Left forelimb (tissue), 1 donor: ENCODE measurements at places on chromosomes 5 and 9.

GRCh38 chr5:136020383-136021015, 8.3 kb upstream of the TGFBI start:
- DNase-seq: peak; percentile 68

- DNase-seq: no peak
Observed at GRCh38 chr9:117725426-117725887, 21.3 kb downstream of the TLR4 start.

DNA sequence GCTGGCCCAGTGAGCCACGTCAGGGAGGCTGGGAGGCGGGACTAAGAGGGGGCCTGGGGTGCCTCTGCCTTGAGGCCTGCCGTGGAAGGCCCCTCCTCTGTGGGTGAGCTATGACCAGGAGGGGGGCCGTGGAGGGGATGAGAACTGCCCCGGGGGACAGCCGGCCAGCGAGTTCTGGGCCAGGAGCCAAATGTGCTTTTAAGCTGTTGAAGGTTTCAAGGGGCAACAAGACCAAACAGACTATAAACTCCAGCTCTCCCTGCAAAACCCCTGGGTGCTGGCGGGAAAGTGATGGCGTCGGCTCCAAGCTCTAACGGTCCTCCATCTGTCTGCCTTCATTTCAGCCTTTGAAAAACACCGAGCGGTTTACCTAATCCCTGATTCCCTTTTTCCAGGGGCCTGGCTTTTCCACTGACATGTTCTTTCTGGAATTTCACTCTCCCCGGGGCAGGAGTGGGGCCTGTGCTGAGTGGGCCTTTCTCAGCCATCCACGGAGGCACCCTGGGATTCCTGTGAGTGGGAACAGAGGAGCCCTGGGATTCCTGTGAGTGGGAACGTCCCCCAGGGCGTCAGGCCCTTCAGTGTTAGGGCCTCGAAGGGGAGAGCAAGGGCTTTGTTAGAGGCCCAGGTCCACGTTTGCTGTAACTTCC, 65.6 kb downstream of the COL5A1 start:
- peak; percentile 90 for DNase-seq

DNA sequence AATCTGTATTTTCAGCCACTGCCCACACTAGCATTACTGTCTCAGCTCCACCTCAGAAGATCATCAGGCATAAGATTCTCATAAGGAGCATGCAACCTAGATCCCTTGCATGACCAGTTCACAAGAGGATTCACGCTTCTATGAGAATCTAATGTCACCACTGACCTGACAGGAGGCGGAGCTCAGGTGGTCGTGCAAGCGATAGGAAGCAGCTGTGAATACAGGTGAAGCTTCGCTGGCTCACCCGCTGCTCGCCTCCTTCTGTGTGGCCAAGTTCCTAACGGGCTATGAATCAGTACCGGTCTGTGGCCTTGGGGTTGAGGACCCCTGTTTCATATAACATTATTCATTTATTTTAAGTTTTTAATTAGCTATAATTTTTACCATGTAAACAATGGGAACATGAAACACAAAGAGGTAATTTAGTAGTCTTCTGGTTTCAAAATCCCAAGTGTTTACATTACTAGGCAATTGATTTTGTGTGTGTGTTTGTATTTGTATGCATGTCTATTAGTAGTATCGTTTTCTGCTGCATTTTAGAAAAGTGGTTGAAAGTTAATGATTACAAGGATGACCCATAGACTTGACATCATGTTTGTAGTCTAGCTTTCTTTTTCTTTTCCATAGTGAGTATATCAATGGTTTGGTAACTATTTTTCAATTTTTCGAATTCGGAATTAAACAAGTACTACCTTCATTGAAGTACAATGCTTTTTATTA, 159.4 kb downstream of the TENT4A start:
- DNase-seq: no peak

DNA sequence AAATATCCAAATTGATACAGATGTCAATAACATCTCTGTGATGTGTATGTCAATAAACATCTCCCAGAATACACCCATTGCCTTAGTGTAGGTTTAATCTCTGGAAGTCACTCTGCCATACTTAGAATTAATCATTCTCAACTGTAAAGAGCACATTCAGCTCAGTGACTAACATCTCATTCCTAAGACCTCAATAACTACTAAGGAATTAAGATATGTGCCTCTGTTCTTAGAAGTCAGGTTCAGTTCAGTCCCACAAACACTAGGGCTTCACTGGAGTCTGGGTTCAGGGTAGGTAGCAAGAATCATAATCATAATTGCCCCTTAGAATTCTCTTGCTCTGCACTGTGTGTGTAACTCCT, 31.7 kb downstream of the UGCG start:
- no peak for DNase-seq

DNA sequence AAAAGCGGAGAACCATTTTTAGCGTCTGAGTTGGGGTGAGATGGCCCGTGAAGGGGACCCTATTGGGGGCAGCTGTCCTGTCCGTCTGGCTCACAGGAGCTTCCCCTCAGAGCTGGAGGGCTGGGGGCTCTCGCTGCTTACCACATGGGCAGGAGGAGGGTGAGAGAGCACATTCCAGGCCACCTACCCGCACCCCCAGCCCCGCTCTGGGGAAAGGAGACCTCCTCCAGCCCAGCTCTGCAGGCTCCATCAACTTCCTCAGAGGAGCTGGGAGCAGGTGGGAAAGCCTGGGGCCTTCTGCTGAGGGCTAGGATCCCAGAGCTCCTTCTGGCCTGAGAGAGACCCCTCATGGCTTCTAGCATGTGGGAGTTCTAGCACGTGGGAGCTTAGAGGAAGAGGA, 27.1 kb upstream of the SPTLC1 start:
- no peak for DNase-seq

GRCh38 chr5:69281114-69281513, 46.4 kb downstream of the CDK7 start:
- DNase-seq: no peak

DNA sequence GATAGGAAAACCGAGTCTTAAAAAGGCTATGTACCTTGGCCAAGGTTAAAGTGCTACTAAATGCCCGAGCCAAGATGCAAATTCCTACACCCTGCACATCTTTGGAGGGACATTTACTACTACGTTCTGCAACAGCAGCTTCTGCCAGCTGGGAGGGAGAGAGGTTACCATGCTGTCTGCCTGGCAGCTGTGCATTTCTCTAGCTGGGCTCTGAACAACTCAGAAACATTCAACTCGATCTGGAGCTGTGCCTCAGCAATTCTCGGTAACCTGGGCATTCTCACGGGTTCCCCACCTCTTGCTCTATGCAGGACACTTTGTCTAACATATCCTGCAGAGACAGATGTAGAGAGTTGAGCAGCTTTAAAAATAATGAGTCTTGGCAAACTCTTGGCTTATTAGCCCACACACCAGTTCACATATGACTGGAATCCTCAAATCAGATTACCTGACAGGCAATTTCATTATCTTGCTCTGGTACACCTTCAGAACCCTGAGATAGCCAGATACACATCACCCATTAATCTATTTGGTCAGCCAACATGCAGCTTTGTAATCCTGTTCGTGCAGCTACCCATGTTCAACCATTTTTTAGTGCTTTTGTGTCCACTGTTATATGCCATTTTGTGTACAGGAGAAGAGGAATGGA, 115.8 kb downstream of the EFNA5 start:
- DNase-seq: no peak
